ENCODE measurements at places on chromosomes 5 and 9. TPM values are rescaled to one million over a fixed set of nuclear protein-coding genes. Genes with fewer than 3 reads are reported as not detected.

Gene IFNK
- not detected for total RNA-seq

Gene CYSTM1
- total RNA-seq = 17.2 TPM

Gene AFAP1L1
- total RNA-seq = not detected

Gene PITX1
- 1.1 TPM for total RNA-seq

Gene EMB
- total RNA-seq = 80.6 TPM

Gene ANXA2R
- 0.88 TPM for total RNA-seq

Gene JAKMIP2
- total RNA-seq = 1.1 TPM

Gene SLC36A2
- total RNA-seq = not detected

Gene SHC3
- not detected for total RNA-seq

Gene NSG2
- total RNA-seq = not detected

Gene OR2S2
- not detected for total RNA-seq

Gene GDA
- not detected for total RNA-seq

Gene IRF1
- total RNA-seq = 198 TPM

Gene OR1J2
- total RNA-seq = not detected

Gene FAM151B
- 0.32 TPM for total RNA-seq

Gene ADAMTS13
- 1.2 TPM for total RNA-seq

Gene IL13
- total RNA-seq = 308 TPM

Gene B4GALT7
- total RNA-seq = 27.7 TPM

Gene BTNL3
- not detected for total RNA-seq

Gene BSPRY
- total RNA-seq = 12.3 TPM

Gene NEK6
- 17.4 TPM for total RNA-seq

Gene CA9
- not detected for total RNA-seq

Gene GNPDA1
- 87.5 TPM for total RNA-seq

Gene ABCA2
- total RNA-seq = 25.7 TPM

Data from activated T-helper 1 cell treated with anti-CD3 and anti-CD28 coated beads, Interleukin-12 subunit alpha, Interleukin-12 subunit beta, Interleukin-2, Interleukin-4 antibody, amounts not matched to agents 30 ng/mL and 10 ng/mL and 1 ng/mL, durations not matched to agents 14 hours and 24 hours and 36 hours (primary cell).